ENCODE measurements at places on chromosomes 4 and X.

DNA sequence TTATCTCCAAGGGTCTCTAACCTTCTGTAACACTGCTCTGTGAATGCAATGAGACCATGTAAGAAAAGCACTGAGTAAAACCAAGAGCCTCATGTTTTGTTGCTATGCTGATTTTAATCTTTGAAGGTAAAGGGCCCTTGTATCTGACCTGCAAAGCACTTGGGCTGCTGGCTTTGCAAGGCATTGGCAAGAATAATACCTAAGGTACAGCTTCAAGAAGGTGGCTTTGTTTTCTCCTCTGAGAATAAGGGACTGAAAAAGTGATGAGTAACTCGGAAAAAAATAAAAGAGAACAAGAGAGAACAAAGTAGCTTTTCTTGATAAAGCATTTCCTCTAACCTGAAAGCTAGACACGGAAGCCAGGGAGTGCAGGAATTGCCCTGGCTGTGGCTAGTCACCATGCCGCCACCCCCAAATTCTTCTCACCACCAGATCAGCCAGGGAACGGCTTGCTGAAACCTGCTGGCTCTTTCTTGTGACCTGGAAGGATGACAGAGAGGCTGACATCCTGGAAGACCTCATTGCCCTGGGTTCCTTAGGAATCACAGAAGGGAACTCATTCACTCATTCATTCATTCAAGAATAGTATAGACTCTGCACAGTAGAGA is 41.8 kb upstream of the HS3ST1 start:
- no peak for DNase-seq

DNA sequence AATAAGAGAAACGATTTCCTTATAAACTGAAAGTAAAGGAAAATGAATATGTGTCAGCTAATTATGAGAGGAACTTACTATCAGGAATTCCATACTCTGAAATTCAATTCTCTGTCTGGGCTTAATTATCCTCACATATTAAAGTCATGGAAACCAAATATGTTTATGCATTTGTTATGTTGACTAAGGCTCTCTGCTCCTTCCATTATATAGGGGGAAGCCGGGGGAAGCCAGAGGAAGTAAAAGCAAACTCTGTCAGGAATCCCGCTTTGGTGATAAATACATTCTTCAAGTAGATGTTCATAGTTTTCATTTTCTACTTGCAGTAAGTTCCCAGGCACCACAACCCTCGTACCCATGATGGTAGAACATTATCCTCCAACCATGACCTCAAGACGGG is 142.8 kb upstream of the VCX2 start:
- no peak for DNase-seq

- DNase-seq = no peak
Measured at GRCh38 chr4:89411539-89412309, 104.1 kb upstream of the GPRIN3 start.

- no peak for DNase-seq
Measured at GRCh38 chrX:23575281-23575680, 92.0 kb upstream of the PRDX4 start.

- DNase-seq = no peak
Measured at GRCh38 chrX:132671229-132671641, 182.4 kb upstream of the MBNL3 start.

DNA sequence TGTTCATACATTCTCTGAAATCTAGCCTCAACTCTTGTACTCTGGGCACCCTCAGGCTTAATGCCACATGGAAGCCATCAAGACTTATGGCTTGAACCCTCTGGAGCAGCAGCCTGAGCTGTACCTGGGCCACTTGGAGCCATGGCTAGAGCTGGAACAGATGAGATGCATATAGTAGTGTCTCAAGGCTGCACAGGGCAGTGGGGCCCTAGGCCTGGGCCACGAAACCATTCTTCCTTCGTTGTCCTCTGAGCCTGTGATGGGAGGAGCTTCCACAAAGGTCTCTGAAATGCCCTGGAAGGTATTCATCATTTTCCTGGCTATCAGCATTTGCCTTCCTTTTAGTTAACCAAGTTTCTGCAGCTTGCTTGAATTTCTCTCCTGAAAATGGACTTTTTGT is 1427.2 kb upstream of the PCDH10 start:
- DNase-seq = no peak

DNA sequence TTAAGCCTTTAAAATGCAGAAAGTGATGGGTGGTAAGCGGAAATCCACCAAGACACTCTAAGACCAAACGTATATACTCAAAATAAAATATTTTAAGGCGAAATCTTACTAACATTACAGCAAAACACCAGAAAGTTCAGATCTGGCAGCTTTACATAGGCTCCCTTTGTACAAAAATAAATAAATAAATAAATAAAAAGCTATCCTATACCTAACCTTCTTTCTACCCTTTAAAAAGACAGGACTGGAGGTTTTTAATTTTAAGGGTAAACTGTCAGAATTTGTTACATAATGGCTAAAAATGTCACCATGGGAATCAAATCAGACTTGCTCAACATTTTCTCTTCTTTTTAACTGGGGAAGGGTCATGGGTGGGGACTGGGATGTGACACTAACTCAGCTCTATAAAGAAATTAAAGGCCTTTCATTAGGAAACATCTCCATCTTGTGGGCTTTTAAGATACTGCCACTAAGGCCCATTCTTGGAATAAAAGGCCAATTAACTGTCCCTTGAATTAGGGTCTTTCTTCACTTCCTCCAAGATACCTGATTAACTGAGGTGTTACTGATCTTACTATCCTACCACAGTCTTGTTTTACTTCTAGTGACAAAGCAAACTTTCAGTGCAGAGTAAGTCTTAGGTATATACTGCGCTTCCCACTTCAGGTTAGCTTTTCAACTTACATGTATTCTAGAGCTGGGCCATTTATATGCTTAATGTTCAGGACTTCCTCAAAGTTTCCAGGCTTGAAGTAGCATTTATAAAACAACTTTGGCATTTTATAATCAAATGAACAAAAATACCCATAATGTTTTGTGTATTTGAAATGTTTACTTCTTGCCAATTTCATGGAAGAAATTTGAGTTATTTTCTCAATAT is 13.3 kb downstream of the HNRNPD start:
- no peak for DNase-seq

DNA sequence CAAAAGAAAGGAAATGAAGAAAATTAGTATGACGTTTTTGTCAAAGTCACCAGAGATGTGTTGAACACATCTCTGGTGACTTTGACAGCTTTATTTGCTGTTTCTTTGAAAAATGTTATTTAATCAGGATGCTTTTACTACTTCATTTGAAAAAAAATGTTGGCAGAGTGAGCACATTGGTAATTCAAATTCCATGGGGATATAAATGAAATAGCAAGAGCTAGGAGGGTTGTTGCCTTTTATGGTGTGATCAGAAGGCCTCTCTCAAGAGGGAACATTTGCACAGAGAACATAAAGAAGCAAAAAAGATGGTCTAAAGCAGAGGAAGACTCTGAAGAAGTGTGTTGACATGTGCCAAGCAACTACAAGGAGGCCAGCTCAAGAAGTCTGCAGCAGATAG is 46.6 kb upstream of the CXCL8 start:
- no peak for DNase-seq

DNA sequence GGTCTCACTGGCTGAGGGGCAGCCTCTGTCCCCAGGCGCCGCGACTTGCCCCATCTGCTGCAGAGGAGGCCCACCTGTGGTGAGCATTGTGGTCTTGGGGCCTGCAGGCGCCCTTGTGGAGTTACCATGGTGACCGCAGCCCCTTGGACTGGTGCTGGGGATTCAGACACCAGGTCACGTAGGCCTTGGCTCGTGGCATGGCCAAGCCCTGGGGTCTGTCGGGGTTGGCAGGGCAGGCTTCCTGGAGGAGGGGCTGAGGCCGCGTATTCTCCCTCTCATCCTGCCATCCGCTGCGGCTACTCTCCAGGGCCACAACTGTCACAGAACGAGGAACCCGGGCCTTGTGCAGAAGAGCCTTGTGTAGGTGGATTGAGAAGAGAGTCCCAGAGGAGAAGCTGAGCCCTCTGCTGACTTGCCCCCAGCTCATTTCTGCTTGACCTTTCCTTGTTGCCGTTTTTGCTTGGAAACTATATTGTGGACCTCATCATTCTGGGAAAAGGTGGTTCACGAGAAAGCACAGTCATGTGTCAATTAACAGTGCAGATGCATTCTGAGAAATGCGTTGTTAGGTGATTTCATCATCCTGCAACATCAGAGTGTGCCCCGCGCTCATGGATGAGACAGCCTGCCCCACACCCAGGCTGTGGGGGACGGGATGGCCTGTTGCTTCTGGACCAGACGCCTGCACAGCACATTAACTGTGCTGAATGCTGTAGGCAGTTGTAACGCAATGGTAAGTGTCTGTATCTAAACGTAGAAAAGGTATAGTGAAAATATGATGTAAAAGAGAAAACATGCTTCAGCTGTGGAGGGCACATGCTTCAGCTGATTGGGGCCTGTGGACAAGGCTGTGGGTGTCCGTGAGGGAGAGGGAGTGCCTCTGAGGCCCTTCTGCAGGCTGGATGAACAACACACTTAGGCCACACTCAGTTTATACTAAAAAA is 38.5 kb downstream of the TRMT44 start:
- no peak for DNase-seq
